ENCODE measurements at places on chromosomes 4 and X.

DNA sequence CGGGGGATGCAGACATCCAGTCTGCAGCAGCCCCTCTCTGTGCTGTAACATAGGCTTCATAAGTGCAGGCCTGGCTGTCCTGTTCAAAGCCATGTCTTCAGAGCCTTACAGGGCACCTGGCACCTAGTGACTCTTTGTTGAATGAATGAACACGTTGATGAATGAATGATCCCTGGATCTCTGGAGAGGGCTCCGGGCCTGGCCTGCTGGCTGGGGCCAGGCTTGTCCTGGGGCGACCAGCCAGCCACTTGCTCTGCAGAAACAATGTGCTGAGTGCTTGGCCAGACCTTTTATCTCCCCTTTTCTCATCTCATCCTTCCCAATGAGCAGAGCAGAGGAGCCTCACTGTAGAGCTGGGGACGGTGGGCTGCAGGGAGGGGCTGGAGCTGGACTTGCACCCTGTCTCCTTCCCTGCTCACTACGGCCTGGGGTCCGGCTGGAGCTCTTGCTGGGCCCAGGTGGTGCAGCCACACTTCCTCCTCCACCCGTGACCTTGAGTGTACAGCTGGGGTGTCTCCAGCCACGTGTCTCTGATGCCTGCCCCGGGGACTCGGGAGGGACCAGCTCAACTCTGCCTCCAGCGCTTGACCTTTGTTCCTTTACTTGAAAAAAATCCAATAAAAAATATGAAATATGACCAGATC lies 77.9 kb downstream of the PSAPL1 start:
- DNase-seq, result no peak

DNA sequence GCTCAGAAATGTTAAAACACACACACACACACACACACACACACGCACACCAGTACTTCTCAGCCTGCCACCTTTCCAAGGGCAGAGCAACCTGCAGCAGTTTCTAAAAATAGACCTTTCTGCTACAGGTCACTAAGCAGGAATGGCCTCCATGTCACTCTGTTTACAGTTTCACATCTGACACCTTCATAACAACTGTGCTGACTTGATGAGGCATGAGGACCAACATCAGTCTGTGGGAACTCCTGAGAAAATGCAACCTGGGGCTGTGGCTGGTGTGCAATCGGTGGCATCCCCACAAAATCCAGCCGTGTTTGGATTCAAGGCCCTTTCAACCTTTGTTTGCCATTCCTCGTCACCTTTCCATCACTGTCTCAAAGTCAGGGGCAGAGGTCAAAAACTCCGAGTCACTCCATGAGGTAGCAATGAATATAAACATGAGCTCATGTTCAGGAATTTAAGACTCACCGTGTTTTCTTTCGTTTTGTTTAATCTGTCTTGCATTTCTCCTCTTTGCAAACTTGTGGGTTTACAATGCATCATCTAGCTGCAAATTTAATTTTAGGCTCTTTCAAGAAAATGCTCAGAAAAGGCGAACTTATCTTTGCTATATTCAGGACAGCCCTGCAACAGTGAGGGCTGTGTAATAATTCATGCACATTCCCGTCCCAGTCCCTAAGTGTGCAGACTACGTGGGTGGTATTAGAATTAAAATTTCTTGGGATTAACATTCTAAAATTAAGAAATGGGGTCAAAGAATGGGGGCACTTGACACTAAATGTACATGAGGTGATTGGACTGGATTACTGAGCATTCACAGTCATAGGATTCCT lies 135.3 kb downstream of the SHROOM3 start:
- DNase-seq, result peak; percentile 88

DNA sequence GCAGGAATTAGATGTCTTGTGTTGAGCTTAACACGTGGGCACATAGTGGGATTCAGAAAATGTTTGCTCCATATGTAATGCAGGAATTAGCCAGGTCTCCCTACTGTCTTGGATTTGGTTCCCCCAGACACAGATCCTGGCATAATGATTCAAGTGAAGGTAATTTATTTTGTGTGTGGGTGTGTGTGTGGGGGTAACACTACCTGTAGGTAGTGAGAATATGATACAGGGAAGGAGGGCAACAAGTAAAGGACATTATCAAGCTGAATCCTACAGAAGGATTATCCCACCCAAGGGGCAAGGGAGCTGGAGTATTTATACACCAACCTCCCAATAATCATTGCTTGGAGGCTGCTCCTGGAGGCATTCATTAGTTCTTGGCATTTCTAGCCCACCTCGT lies 101.4 kb downstream of the NHS start:
- no peak for DNase-seq

GRCh38 chr4:110636171-110636679 lies 13.3 kb upstream of the PITX2 start:
- DNase-seq, result peak; percentile 21

- DNase-seq, result no peak
Measured at GRCh38 chr4:5990446-5991160, 27.6 kb downstream of the C4orf50 start.

- DNase-seq, result no peak
Measured at GRCh38 chrX:111284631-111285293, 14.5 kb upstream of the CAPN6 start.

- no peak for DNase-seq
Measured at GRCh38 chr4:96483308-96484030, 643.6 kb downstream of the PDHA2 start.

GRCh38 chrX:16137416-16138107 lies 14.2 kb downstream of the GRPR start:
- DNase-seq, result no peak

GRCh38 chrX:17644001-17644400 lies 93.3 kb upstream of the SCML1 start:
- DNase-seq, result no peak
